Caco-2 (cell line): ENCODE measurements at places on chromosomes 1 and 21. TPM values are rescaled to one million over a fixed set of nuclear protein-coding genes. Genes with fewer than 3 reads are reported as not detected.

DNA sequence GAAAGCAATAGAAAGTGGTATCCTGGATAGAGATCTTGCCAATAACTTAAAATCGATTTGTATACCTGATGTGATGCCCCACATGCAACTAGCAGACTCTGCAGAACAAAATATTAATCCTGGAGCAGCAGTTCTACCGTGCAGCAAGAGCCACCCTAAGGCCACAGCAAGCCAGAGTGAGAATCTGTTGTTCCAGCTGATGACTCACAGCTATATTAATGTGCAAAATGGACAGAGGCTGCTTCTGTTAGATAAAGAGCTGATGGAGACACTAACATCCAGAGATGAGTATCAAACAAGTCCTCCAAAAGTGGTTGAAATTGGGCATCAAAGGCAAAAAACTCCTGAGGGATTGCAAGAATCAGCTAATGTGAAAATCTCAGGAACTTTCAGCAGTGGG is 127.8 kb downstream of the MACF1 start:
- no peak overlapping the region for H3K4me3 ChIP-seq
- no peaks in the 10 kb centered on the region for H3K36me3 ChIP-seq
- H3K4me1 ChIP-seq = peaks cover 19% of the 10 kb centered on the region
- DNase-seq = no peak
- H3K27ac ChIP-seq = no peak overlapping the region

DNA sequence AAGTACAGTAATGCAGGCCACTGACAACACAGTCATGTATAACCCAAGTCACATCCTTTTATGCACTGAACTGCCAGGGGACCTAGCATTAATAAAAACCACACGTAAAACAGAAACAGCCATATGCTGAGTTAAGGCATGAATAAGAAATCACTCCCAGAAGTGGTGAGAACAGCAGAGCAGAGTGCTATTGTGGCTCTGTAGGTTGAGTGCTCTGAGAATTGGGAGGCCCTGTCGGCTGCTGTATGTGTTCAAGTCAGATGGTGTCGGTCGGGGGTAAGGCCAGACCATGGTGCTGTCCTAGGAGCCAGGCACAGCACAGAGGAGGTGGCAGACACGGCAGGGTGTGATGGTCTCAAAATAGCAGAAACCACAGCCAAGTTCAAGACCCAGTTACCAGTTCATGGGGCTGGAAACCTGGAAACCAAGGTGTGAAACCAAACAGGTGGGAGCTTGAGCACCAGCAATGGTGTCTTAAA is 126.6 kb upstream of the COA6 start:
- DNase-seq = no peak
- no peaks in the 10 kb centered on the region for H3K27me3 ChIP-seq
- H3K36me3 ChIP-seq = no peaks in the 10 kb centered on the region
- no peak overlapping the region for H3K27ac ChIP-seq
- H3K4me3 ChIP-seq = no peak overlapping the region
- H3K4me1 ChIP-seq = no peaks in the 10 kb centered on the region

DNA sequence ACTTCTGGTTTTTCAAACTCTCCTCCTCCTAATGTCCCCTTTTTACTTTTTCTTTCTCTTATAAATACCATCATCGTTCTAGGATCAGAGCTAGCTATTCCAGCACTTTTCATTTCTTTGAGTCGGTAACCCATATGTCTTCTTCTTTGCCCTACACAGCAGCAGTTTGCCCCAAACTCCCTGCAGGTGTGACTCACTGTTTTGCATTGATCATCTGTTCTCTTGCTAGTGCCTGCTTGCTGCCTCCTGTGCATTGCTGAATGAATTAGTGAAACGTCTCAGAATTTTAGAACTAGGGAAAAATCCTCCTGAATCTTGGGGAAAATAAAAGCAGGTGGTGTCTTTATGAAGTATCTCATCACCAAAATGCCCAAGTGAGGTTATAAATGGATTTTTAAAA is 21.7 kb downstream of the KCNK2 start:
- H3K4me1 ChIP-seq = no peaks in the 10 kb centered on the region
- H3K27me3 ChIP-seq = no peaks in the 10 kb centered on the region
- no peak for DNase-seq
- H3K36me3 ChIP-seq = no peaks in the 10 kb centered on the region
- H3K27ac ChIP-seq = no peak overlapping the region
- H3K4me3 ChIP-seq = no peak overlapping the region

GRCh38 chr1:46490406-46490655 is 695 bp downstream of the DMBX1 start:
- DNase-seq = no peak
- peaks cover 6% of the 10 kb centered on the region; the same call in 1 of the 2 replicates for H3K4me1 ChIP-seq
- no peak overlapping the region for H3K27ac ChIP-seq
- peaks cover 2% of the 10 kb centered on the region for H3K27me3 ChIP-seq
- H3K4me3 ChIP-seq = peak overlapping the region; percentile 46

DNA sequence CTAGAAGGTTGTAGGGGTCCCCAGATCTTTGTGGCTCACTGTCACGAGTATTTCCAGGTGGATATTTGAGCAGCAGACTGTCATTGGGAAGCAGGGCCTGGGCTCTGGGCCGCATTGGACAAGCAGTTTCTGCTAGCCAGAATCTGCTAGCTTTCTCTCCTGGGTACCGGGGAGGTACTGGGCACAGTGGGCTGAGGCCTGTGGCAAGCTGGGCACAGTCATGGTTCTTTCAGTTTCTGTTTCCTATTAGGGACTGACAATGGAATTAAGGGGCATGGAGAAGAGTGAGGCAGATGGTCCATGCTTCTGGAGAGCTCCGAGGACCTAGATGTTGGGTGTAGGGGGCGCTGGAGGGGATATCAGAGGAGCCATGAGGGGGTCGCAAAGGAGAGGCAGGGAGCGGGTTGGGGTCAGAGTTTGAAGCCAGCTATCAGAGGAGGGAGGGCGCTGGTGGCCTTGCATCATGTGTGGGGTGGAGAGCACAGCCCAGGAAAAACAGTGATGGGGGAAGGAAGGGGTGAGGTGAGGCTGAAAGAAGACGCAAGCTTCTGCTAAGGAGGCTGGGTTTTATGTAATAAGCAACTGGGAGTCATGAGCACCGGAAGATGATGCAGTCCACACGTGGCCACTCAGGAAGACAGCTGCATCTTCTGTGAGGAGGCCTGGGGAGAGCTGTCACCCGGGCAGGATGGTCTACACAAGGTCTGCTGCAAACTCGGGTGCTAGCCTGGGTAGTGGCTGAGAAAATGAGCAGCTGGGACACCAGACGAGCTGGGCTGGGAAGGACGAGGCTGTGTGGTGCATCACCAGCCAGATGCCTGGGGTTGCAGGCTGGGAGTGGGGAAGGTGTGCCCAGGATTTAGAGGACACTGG is 72.7 kb downstream of the IER5 start:
- no peak overlapping the region for H3K27ac ChIP-seq
- peaks cover 13% of the 10 kb centered on the region for H3K4me1 ChIP-seq
- no peak for DNase-seq

GRCh38 chr1:21568006-21568746 is 59.0 kb downstream of the ALPL start:
- no peak overlapping the region for H3K4me3 ChIP-seq
- no peak overlapping the region for H3K27ac ChIP-seq
- H3K36me3 ChIP-seq = no peaks in the 10 kb centered on the region
- H3K27me3 ChIP-seq = no peaks in the 10 kb centered on the region
- no peaks in the 10 kb centered on the region for H3K4me1 ChIP-seq

DNA sequence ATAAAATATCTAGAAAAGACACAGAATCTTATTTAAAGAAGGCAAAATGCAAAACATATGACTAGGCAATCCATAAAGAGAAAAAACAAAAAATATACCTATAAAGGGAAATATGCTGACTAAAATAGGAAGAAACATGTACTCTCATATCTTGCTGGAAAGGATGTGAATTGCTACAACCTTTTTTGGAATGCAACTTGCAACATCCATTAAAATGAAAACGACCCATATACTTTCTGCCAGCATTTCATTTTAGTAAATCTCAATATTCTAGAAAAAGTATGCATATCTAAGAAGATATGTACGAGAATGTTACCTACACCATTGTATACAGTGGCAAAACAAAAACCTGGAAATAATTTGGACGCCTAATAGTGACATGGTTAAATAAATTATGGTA is 56.6 kb downstream of the EDEM3 start:
- H3K4me3 ChIP-seq = no peak overlapping the region
- H3K27ac ChIP-seq = no peak overlapping the region
- no peak for DNase-seq
- no peaks in the 10 kb centered on the region for H3K27me3 ChIP-seq
- H3K4me1 ChIP-seq = no peaks in the 10 kb centered on the region

GRCh38 chr1:170296642-170297041 is 150.9 kb downstream of the NTMT2 start:
- no peaks in the 10 kb centered on the region for H3K4me1 ChIP-seq
- DNase-seq = no peak
- no peak overlapping the region for H3K27ac ChIP-seq

GRCh38 chr1:41859686-41860085 is 59.0 kb downstream of the HIVEP3 start:
- no peak overlapping the region for H3K4me3 ChIP-seq
- H3K27me3 ChIP-seq = no peaks in the 10 kb centered on the region; the same call in 1 of the 2 replicates
- H3K36me3 ChIP-seq = no peaks in the 10 kb centered on the region
- DNase-seq = no peak
- no peaks in the 10 kb centered on the region for H3K4me1 ChIP-seq

GRCh38 chr1:46081206-46081605 is 51.2 kb downstream of the PIK3R3 start:
- no peak for DNase-seq
- no peaks in the 10 kb centered on the region for H3K4me1 ChIP-seq
- H3K36me3 ChIP-seq = no peaks in the 10 kb centered on the region
- no peaks in the 10 kb centered on the region for H3K27me3 ChIP-seq
- H3K4me3 ChIP-seq = no peak overlapping the region
- H3K27ac ChIP-seq = no peak overlapping the region

PLA2G2F gene
- not detected in 2 replicates for total RNA-seq

UMODL1 gene
- 0.20 and 0.21 TPM in 2 replicates for total RNA-seq

GUCA2B gene
- total RNA-seq = 0.75 TPM in 1 of 2 replicates, not detected in the other

DNAH14 gene
- total RNA-seq = 57.3 and 63.2 TPM in 2 replicates

TEDDM1 gene
- not detected in 2 replicates for total RNA-seq

OR2L8 gene
- not detected in 2 replicates for total RNA-seq

UTP25 gene
- total RNA-seq = 9.5 and 9.8 TPM in 2 replicates

FAM131C gene
- 0.41 and 0.44 TPM in 2 replicates for total RNA-seq
